Heart right ventricle (tissue), 16 donors: ENCODE measurements at places on chromosomes 7 and 10.

DNA sequence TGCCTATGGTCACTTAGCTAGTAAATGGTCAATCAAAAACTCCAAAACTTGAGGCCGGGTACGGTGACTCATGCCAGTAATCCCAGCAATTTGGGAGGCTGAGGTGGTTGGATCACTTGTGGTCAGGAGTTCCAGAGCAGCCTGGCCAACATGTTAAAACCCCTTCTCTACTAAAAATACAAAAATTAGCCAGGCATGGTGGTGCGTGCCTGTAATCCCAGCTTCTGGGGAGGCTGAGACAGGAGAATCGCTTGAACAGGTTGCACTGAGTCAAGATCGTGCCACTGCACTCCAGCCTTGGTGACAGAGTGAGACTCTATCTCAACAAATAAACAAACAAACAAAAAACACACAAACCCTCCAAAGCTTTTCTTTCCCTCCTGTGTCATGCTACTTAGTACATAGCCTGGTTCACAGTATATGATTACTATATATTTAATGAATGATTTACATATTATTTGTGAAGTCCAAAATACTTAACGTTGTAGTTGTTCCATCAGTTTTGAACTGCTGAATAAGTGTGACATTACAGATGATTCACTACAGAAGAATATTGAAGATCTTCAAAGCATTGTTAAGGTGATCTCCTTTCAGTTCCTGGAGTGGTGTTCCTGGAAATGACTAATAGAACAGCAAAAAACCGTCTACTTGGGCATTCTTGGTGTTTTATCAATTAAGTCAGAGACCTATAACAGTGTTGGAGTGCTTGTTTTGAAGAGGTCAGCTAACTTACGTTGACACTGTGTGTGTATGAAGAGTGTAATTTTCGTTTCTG lies 72.9 kb downstream of the ADK start:
- no peak for DNase-seq

- DNase-seq, result no peak
These were observed 207.6 kb downstream of the MAD1L1 start for GRCh38 chr7:2025188-2025587.

- peak; percentile 65 for DNase-seq
These were observed 229.5 kb upstream of the FZD1 start for GRCh38 chr7:91034459-91035368.

- DNase-seq, result no peak
These were observed 13.9 kb downstream of the TAS2R60 start for GRCh38 chr7:143456992-143457793.

DNA sequence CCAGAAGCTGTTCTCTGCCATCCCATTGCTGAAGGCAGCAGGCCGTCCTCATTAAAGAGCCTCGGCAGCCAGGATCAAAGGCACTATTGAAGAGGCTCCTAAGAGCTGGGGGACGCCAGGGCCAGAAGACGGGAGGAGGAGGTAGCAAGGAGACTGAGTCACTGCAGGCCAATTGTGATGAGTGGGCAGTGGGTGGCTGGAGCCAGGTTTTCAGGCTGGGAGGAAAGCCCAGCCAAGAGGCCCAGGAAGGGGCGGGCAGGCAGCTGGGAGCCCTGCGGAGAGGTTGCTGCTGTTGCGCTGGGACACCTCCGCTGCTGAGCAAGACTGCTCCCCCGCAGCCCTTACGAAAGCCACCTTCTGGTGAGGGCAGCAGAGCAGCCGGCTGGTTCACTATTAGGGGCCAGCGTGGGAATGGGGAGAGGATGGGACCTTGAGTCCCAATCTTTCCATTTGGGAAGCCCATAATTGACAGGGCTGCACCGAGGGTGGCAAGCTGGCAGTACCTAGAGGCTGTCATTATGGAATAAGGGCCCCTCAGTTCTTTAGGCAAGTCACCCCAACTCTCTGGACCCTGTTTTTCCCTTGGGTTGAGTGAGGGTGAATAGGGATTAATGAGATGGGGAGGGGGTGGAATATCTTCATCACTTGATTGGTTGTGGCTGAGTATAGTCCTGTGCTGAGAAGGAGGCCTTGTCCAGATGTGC lies 48.4 kb downstream of the UNC5B start:
- peak; percentile 62 for DNase-seq

- DNase-seq, result no peak
These were observed 17.2 kb upstream of the GPR158 start for GRCh38 chr10:25157650-25158049.

- DNase-seq, result no peak
These were observed 464.7 kb upstream of the IGFBP3 start for GRCh38 chr7:46385662-46386309.

- no peak for DNase-seq
These were observed 32.0 kb upstream of the RBM20 start for GRCh38 chr10:110612087-110612486.

DNA sequence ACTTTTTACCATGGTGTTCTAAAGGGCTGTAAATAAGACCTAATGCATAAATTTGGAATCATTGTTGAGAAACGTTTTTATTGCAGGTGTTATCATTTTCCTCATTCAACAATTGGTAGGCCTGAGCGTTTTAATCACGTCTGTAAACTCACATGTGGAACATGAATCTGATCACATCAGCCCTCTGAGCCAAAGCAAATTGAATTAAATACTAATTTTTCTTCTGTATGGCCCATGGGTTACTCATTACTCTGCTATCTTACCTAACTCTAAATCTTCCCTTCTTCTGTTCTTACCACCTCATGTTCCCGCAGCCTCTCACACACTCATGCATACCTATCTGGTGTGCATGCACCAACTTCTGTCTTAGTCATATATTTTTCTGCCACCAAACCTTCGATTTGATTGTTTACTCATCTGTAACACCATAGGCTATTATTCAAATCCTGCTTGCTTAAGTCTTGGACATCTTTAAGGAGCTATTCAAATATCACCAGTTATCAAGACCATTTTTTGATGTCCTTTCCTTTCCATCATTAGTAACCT lies 82.3 kb downstream of the NXPH1 start:
- no peak for DNase-seq

- no peak for DNase-seq
These were observed 59.1 kb downstream of the ELAPOR2 start for GRCh38 chr7:87000344-87000743.

DNA sequence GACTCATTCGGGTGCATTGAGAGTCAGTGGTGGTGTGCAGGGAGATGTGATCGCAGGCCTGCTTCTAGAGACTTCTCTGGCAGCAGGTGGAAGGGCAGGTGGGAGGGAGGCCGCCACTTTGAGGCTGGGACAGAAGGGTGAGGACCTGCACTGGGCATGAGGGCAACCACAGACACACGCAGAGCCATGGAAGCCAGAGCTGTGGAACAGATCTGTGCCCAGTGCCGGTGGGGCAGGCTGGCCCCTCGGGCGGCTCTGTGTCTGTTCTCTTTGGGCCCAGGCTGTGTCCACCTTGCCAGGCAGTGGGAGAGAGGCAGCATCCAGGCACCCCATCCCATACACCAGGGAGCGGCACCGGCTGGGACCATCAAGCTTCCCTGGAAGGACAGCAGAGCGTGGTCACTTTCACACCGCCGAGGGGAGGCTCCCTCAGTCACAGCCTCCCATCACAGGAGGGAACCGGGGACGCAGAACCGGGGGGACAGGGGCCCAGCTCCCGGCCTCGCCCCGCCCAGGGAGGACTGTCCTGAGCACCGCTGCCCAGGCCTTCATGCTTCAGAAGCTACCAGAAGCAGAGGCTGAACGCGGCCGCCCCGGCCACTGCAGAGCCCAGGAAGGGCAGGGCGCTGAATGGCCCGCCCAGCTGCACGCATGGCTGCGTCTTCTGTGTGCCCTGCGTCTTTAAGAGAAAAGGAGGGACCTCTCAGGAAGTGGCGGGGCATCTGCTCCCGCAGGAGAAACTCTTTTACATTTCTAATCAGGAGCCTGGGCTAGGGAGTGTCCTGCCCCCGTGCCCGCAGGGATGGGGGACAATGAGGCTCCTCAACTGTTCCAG lies 32.1 kb downstream of the EN2 start:
- DNase-seq, result no peak

- no peak for DNase-seq
These were observed 2.9 kb upstream of the RABGEF1 start for GRCh38 chr7:66737667-66738066.

- no peak for DNase-seq
These were observed 415.3 kb upstream of the PRKCQ start for GRCh38 chr10:6995341-6995740.

GRCh38 chr10:103942866-103943265 lies 24.1 kb upstream of the SLK start:
- no peak for DNase-seq

DNA sequence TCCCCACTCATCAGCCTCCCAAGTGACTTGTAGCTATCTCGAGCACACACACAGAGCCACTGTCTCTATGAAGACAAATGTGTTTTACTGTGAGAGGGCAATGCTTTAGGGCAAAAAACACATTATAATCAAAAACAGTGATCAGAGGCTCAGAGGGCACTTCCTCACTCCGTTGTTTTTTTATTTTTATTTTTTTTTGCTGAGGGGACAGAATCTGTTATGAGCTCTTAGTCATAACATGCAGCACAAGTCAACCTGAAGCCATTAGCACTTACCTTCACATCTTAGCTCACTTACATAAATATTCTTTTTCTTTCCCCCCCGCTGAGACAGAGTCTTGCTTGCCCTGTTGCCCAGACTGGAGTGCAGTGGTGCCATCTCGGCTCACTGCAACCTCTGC lies 157.7 kb downstream of the CALN1 start:
- DNase-seq, result no peak

GRCh38 chr10:71266147-71266917 lies 52.7 kb upstream of the SLC29A3 start:
- peak; percentile 63 for DNase-seq

GRCh38 chr7:51010534-51010933 lies 227.8 kb upstream of the GRB10 start:
- no peak for DNase-seq
